ENCODE measurements at places on chromosomes 2 and 18.

DNA sequence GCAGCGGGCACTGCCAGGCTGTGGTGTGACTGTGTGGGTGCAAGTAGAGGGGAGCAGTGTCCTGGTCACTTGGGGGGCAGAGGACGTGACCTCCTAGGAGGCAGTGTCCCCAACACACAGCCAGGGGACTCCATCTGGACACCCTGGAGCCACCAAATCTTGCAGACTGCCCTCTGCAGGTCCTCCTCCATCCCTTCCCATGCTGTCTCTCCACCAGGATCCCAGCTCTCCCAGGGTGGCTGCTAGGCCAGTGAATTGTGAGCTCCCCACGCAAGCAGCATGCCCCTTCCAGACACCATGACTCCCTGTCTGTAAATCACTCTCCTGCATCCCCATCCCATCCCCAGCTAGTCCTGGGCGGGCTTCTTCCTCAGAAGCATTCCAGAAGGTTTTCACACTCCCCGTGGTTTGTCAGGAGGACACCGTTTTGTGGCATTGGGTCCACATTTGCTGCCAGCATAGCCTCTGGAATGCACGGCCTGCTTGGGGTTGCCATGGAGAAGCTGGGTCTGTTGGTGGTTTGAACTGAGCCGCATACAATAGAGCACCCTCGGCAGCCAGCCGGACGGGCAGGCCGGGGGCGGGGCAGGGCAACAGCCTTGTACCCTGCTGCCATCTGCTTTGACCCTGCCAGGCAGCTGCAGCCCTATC, 210.7 kb downstream of the KLHL29 start:
- DNase-seq, result no peak

- no peak for DNase-seq
Measured at GRCh38 chr2:112728029-112728362, 7.2 kb downstream of the NT5DC4 start.

DNA sequence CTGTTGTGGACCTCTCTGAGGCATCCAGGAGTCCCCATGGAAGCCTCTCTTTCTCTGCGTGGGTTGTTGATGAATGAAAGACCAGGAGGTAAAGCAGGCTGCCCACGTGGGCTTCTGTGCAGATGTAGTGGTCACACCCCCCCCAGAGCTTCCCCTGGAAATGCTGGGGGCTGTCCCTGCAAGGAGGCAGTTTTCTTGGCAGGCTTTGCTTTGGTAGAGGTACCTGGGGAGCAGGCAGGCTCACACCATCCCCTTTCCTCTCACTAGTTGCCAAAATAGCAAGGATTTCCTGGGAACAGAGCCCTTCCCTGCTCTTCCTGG, 97.6 kb upstream of the MAP3K20 start:
- no peak for DNase-seq

DNA sequence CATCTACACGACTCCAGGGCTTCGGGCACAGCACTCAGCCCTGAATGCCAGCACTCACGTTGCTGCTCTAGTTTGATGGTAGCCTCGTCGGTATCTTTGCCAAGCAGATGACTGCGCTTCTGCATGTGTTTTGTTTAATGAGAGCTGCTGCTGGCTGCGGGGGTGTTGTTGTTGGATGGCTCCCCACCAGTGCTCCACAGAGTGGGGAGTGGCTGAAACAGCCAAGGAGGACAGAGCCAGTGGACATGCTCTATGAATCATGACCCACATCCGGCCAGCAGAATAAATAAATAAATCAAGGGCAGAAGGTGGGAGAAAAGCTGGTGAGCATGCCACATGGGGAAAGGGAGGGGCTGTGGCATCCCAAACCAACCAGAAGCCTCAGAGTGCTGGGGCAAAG, 131.2 kb upstream of the SOX11 start:
- no peak for DNase-seq
